ENCODE measurements at places on chromosomes 4 and X.

- DNase-seq = no peak
Measured at GRCh38 chrX:29587107-29587506, 628.3 kb upstream of the MAGEB2 start.

DNA sequence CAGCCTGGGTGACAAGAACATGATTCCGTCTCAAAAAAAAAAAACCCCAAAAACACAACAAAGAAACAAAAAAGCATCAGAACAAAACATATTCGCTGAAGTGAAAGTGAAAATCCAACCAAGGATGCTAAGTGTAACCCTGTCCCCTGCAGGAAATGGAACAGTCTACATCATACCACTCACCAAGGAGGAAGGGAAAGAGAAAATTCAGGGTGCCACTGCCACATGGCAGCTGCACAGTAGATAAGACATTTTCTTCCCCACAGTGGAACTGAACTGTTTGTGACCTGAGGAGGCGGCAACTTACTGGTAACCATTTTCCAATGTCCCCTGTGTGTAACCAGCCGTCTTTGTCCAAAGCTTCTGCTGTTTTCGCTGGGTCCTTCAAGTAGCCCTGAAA, 28.2 kb upstream of the CENPU start:
- peak; percentile 8 for DNase-seq

GRCh38 chrX:41014776-41015360, 70.4 kb upstream of the USP9X start:
- no peak for DNase-seq

DNA sequence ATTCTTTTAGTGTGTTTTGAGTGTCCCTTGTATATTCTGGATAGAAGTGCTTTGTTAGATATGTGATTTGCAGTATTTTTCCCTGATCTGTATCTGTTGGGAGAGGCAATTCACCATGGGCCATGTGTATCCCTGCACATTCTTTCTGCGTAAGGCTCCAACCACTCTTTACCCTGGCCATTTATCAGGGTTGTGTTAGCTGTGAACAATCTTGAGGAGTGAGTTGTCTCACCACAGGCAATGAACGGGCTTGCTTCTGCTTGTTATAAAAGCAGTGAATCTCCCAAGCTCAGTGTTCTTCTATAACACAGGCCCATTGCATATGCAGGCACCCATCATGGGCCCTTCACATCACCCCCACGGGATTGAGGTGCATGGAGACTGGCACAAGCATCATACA, 18.9 kb upstream of the SMIM10 start:
- DNase-seq = no peak

DNA sequence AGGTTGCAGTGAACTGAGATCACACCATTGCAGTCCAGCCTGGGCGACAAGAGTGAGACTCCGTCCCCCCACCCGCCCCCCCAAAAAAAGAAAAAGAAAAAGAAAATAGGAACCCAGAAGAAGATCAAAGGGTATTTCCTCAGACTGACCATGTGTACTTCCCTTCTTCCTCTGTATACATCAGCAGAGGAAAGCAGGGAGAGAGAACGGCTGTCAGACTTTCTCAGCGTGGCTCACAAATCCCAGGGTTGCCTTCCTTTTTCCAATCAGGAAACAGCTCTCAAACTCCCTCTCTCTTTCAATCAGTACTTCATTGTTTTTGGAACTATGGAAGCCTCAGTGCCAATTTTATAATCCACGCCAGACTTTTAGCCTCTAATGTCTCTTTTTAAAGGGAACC, 59.1 kb downstream of the CHRNA9 start:
- DNase-seq = no peak

- no peak for DNase-seq
Measured at GRCh38 chrX:19931146-19931545, 43.7 kb upstream of the SH3KBP1 start.

- no peak for DNase-seq
Measured at GRCh38 chr4:18057821-18058533, 36.4 kb upstream of the LCORL start.

DNA sequence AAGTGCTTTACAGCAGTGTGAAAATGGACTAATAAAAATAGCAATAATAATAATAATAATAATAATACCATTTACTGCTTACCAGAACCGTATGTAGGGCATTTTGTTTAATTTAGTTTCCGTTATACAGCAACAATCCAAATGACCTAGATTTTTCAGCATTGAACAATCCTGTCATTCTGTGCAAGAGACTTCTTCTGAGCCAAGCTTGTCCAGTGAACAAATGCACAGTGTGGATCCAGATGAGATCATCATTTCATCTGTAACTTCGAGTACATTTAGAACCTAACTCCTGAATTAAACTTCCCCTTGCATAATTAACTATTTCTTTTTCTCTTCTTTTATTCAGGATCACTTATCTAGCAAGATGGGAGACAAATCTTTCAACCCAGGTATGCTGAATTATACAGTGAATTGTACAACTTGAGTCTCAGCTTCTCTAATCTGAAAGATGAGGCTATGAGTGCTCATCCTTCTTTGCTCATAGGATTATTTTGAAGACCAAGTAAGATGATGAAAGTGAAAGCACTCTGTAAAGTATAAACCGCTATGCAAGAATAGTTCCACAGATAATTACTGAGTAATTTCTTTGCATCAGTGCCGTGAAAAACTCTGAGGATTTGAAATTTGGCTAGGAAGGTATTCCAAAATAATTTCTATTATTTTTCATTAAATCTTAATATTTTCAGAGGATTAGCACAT, 6.6 kb downstream of the CLNK start:
- no peak for DNase-seq

- DNase-seq = no peak
Measured at GRCh38 chr4:108006361-108006760, 16.7 kb downstream of the HADH start.

DNA sequence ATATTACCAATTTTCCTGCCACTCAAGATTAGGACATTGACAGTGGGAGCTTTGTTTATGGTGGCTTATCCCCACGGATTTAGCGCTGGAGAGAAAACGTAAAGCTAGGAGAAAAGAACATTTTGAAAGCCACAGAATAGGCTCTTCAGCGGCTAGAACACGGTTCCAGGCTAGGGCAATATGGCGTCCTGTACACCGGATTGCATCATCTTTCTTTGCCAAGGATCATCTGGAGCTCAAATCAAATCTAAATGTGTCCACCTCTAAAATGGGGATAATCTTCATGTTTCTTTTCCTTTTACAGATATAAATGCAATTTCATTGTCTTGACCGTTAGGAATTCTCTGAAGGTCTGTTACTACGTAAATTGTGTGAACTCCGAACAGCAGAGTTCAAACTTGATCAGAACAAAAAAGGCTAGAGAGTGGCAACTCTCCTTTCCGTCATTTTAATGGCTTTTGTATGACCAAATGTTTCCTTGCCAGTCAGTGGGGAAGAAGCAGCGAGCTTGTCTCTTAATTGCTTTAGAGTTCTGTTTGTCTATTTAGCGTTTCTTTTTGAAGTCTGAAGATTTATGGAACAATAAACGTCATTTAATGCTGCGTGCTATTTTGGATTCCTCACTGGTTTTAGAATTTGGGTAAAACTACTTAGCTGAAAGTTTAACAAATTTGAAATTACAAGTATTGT, 2.6 kb upstream of the WWC2 start:
- DNase-seq = no peak

DNA sequence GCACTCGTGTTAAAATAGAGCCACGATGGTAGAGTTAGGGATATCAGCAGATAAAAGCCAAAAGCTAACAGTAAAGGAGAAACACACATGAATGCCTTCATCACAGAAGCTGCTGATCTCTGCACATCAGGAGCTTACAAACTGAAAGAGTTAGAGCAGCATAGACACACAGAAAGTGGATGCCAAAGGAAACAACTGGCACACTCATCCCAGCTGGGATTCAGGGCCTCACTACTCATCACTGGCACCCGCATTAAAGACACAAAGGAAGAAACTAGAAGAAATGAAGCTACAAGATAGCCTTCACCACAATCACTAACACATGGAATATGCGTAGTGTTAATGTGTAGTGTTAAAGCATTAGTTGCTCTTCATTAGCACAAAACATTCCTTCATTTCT, 156.4 kb upstream of the TBL1X start:
- DNase-seq = no peak

DNA sequence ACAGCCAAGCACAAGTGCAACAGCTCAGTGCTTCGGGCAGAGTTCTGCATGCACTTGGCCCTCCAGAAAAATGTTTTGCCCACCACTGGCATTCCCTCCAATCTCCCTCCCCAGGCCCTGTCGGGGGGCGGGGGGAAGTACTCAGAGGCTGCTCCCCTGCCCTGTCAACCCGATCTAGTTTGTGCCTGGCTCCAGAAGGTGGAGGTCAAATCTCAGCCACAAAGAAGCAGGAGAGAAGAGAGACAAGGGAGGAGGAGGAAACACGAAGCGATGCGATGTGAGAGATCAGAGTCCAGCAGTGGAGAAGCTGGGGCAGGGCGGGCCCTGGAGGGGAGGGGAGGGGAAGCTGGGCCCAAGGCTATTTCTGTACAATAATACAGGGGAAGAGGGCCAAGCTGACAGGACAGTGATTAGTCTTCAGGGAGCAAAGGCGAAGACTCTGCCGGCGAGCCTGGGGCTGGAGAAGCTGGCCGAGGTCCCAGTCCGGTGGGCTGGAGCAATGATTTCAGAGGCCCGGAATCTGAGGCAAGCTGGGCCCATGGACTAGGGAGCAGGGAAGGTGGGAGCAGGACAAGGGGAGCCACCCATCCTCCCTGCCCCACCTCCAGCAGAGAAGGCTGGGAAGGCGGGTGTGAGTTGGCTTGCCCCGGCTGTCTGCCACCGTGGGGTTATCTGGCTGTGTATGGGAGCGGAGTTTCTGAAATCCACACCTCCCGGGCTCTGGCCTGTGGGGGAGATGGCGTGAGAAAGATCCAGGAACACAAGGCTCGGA, 167.1 kb downstream of the EFNB1 start:
- DNase-seq = no peak

DNA sequence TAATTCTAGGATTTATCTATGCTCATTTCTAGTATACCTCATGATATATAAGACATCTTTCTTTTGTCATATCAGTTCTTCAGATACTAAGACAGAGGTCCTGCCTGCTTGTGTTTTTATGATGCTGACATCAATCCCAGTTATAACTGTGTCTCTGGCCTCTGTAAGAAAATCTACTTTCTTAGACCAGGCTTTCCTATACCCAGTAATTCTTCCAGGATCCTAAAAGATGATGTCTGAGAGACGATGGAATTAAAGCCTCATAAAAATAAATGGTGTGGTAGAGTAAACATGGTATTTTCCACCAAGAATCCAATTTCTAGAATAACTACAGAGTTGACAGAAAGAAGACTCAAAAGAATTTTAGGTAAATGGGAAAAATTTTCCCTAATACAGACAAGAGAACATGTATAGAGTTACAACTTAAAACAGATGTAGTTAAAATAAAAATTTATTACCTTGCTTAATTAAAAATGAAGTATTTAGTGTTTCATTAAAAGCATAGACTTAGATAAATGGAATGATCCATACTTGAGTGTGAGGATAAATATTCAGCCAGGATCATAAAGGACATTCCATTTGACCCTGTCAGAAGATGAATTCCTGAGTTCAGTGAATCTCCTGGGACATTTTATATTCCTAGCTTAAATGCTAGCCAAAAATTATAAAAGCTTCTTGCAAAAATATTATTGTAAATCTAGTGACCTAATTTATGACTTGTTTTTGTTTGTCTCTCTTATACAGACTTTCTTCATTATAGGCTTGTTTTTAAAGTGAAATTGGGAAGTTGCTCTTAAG, 137.4 kb downstream of the PDLIM5 start:
- no peak for DNase-seq

GRCh38 chr4:4315461-4316149, 25.6 kb downstream of the ZBTB49 start:
- no peak for DNase-seq

DNA sequence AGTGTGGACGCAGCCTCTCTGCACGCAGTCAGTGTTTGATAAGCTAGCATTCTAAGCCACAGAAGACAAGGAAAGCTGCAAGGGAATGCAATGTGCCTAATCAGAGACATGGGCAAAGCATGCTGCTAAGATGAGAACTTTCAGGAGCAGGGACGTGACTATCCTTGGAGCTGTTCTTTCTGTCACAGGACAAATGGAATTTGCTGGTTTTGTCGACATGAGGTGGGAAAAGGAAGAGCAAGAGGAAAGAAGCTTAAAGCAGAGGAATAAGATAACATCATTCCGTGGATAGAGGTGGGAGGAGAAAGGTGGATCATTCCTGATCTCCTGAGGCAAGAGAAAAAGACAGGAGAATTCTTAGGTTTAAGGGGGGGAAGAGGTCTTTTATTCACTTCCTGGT, 33.7 kb downstream of the RBM47 start:
- DNase-seq = no peak

- DNase-seq = no peak
Measured at GRCh38 chr4:123497340-123497739, 100.7 kb downstream of the SPRY1 start.

- DNase-seq = no peak
Measured at GRCh38 chr4:667545-667925, 6.5 kb downstream of the ATP5ME start.

GRCh38 chr4:59195839-59196238, 2004.3 kb upstream of the ADGRL3 start:
- no peak for DNase-seq

DNA sequence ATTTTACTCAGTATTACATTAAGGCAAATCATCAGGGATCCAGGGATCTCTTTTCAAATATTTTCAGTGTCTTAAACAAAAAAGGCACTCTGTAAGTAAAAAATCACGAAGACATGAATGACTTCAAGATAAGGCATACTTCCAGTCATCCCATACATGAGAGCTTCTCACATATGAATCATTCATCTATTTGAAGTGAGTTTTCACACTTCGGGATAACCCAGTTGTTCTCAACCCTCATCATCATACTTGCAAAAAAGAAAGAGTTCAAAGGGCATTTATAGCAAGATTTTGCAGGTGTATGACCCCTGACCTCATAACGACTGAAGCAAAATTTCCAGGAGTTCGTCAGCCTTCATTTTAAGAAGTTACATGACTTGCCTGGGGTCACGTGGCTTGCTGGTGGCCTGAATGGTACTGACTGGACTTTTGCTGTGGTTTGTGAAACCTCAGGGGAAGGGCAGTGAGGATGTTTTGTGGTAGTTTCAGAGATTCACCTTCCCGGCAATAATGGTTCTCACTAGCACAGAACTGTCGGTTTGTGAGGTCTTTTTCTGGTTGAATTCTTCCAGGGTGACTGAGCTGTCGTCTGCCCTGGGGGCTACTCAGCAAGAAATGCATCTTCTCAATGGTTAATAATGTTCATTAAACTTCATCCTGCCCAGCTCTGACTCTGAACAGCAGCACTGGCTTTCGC, 115.8 kb upstream of the SHISA3 start:
- DNase-seq = no peak

DNA sequence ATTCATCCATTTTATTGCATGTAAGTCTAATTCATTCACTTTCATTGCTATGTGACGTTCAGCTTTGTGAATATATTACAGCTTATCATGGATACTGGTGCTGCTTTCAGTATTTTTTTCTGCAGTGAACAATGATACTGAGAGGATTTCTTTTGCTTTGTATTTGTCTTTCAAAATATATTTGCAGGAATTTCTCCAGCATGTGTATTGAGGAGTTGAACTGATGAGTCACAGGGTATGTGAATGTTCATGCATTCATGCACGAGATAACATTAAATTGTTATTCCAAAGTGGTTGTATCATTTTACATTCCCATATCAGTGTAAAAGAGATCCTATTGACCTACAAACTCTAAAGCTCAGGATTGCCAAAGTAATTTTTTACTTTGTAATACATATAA, 283.8 kb upstream of the ARSJ start:
- no peak for DNase-seq
